Fibroblast of upper back skin (primary cell): ENCODE measurements at places on chromosomes 6 and 20.

DNA sequence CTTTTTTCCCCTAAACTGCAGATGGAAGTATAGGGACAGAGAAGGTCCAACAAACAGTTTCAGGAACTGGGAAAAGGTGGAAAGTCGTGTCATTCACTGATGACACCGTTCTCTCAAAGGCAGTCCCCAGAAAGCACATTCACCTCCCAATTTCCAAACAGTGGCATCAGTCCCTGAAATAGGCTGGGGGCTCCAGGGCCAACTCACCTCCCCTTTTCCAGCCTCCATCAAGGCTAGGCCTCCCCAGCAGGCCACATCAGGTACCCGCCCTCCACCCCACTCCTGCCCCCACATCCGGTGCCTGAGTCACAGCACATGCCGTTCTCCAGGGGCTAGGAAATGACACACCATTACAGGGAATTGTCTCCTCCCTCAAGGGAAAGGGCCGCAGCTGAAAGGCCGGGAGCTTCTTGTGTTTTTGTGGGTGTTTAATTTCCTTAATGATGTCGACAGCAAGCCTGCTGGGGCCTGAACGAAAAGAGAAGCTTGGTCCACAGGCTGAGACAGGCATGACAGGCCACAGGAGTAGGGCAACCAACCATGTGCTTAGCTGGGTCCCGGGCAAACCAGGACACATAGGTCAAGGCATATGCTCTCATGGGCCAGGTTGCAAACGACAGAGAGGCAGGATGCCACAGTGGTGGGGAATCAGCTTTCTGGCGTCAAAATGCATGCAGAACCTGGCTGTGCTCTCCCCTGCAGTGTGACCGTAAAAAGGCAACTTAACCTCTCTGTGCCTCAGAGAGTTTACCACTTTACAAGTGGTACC is 39.2 kb downstream of the ZMYND8 start:
- DNase-seq, result peak; percentile 96

DNA sequence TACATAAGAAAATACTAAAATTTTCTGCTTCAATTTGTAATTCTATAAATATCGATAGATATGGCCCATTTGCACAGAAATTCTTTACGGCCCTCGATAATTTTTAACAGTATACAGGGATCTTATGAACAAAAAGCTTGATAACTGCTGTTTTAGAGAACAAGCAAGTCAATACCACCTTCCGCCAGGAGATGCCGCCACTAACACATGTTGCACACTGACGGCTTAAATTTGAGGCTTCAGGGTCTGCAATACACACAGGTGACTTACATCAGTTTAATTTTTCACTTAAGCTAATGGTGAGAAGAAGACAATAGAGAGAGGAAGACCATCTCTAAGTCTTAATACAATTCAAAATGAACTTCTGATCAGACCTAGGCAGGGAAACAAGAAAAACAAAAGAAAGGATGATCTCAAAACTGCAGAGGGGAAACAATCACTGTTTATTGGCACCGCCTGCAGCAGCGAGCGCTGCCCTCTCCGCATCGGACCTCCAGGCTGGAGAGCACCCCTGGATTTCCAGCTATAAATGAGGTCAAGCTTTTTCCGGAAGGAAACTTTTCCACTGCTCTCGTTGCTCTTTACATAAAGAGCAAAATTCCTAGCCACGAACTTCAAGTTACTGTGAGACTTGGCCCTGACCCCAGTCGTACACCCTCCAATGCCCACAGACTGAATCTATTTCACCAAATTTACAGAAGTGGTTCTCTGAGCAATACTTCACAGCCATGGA is 53.9 kb downstream of the OTOR start:
- peak; percentile 53 for DNase-seq

GRCh38 chr6:73523434-73524123 is 2.7 kb upstream of the EEF1A1 start:
- peak; percentile 35 for DNase-seq

GRCh38 chr20:49288784-49289696 is 11.2 kb upstream of the ZNFX1 start:
- no peak for DNase-seq

DNA sequence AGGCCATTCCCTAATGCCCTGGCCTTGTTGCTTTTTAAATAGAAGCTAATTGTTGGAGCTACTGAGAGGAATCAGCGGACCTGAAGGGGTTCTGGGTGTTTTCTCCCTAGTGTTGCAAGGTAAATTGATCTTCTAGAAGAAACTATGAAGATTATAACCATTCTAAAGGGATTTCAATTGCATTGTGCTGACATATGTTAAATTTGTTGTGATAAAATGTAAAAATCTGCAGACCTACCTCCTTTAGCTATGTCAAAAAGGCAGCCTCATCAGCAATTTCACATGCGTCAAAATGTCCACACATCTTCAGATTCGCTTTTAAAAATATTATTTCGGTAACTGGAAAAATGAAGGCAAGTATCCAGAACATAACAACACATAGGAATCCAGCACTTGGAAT is 44.4 kb downstream of the IYD start:
- DNase-seq, result no peak
